ENCODE measurements at places on chromosomes 2 and 18.
A peak's percentile ranks its signal among the peaks of the same experiment; 100 is the strongest.

- peak; percentile 68 for DNase-seq
These were observed 12.8 kb upstream of the IHH start for GRCh38 chr2:219073413-219074129.

- DNase-seq = no peak
These were observed 22.2 kb downstream of the ATAD2B start for GRCh38 chr2:23904692-23905091.

DNA sequence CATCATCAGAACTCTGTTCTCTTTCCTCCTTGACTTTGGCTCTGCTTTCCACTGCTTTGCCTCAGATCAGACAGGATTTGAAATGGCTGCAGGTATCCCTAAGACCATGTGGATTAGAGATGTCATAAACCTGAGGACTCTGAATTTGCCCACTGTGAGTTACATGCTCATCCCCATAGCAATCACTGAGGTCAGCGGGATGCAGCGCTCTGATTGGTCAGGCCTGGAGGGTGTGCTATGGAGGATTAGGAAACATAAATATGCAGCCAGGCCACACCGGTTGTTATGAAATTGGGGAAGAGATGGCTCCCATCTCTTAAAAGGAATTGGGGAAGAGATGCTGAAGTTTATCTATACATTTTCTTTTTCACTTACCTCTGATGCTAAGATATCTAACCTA lies 73.7 kb upstream of the DNAJC10 start:
- peak; percentile 69 for DNase-seq

DNA sequence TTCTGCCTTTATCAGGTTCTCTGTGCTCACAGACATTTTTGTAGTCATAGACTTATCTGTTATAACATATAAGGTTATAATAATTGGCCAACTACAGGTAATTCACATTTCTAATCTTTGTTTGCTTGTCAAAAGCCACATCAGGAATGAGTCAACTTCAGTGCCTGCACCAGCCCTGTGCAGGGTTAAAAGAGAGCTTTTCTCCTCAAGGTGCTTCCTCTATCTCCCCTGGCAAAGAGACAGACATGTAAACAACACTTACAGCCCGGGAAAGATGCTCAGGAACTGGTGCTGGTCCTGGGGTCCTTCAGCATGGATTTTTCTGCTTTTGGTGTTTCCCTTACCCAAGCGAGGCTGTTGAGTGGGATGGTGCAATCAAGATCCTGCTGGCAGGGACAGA lies 7.7 kb upstream of the EHD3 start:
- peak; percentile 43 for DNase-seq

DNA sequence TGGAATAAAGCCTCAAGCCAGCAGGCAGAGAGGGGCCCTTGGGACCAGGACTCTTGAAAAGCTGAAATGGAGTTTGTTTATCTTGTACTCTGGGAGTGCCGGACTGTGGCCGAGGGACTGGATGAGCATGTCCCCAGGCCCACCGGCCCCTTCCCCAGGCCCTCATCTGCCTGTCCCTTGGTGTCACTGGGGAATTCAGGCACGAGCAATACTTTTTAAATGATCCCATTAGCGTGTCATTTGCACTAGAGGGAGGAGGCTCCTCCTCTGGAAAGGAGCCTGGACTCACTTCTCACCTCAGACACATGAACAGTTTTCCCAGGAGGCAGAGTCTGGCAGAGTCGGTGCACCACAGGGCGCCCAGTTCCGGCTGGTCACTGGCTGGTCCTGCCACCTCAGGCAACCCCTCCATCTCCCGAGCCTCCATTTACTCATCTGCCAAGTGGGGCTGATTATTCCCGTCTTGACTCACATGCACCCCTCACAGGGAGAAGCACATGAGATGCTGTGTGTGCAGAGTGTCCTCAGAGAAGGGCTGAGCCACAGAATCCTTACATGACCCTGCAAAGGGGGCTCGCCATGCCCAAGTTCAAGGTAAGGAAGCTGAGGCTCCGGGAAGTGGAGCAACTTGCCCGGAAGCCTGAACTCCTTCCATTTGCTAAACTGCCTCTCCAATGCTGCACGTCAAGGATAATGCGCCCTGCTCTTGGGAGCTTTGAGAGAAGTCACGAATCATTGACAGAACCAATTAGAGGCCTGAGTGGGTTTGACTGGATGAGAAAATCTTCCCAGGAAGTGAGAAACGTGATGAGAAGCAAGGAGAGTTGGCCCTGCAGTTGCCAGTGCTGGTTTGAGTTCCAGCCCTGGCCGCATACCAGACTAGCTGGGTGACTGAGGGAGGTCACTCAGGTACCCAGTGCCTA lies 26.7 kb downstream of the CIB4 start:
- no peak for DNase-seq

DNA sequence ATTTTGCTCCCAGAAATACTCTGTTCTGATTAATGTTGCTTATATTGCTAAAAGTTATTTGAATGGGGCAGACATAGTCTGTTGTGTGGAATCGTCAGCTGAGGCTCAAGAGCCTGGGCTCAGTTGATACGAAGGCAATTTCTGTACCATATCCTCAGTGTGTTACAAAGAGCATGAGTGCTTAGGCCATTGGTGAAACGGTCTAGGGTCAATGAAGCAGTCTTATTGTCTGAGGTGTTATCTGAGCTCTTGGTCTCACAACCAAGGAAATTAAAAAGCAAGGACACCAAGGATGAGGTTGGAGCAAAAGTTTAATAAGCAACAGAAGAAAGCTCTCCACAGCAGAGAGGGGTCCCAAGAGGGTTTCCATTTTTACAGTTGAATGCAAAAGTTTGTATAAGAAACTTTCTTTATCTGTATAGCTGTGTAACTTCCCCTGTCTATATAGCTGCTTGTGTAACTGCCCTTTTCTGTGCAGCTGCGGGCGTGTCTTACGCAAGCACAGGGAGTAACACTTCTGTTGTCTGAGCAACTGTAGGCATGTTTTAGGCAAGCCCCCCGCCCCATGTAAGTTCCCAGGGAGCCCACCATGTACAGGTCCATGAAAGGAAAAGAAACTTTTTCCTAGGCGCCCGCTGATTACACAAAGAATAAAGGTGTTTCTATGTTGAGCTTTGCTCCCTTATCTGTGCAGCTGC lies 40.6 kb upstream of the DSC1 start:
- peak; percentile 68 for DNase-seq

- DNase-seq = no peak
These were observed 278.6 kb downstream of the DSC3 start for GRCh38 chr18:30763902-30764350.

- peak; percentile 65 for DNase-seq
These were observed 19.6 kb upstream of the WDR75 start for GRCh38 chr2:189421644-189422043.

DNA sequence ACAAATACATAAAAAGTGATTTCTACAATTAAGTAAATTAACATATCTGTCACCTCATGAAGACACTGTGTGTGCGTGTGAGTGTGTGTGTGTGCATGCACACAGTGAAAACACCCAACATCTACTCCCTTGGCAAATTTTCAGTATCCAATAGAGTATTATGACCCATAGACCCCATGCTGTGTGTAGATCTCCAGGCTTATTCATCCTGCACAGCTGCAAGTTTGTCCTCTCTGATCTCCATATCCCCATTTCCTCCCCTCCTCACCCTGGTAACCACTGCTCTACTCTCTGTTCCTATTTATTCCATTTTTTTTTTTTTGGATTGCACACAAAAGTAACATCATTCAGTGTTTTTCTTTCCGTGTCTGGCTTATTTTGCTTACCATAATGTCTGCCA lies 391.0 kb downstream of the SOX11 start:
- DNase-seq = no peak

GRCh38 chr2:10977003-10977402 lies 65.3 kb downstream of the KCNF1 start:
- no peak for DNase-seq

GRCh38 chr2:26807788-26808460 lies 22.1 kb downstream of the CENPA start:
- no peak for DNase-seq

DNA sequence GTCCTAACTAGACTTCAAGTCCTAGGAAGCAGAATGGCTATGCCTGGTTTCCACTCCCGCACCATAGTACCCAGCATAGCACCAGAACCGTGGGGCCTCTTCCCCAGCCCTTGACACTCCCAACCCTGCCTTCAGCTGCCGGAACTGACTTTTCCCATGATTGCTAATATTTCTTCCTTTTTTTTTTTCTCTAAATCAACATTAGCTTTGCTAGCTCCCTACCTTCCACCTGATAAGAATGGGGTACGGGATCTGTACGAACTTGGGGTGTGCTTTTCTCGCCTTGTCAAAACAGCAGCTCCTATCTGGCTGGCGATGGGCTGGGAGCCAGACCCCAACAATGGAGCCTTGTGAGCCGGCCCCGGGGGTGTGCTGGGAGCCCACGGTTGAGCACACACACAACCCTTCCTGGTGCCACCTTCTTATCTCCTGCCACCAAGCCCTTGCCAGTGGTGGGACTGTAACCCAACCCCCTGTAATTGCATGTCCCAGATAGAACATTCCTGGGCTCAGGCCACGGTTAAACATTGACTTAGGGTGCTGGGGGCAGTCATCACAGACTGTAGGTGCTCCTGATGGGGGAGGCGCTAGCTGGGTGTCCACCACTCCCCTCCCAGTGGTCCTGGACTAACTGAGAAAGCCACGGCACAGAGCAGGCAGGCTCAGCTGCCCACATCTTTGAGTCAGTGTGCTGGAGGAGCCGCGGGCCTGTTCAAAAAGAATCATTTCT lies 213.0 kb upstream of the HAAO start:
- DNase-seq = no peak

GRCh38 chr18:50297621-50298442 lies 10.3 kb upstream of the CXXC1 start:
- DNase-seq = peak; percentile 65

GRCh38 chr18:45481821-45482220 lies 133.5 kb upstream of the SLC14A2 start:
- no peak for DNase-seq

DNA sequence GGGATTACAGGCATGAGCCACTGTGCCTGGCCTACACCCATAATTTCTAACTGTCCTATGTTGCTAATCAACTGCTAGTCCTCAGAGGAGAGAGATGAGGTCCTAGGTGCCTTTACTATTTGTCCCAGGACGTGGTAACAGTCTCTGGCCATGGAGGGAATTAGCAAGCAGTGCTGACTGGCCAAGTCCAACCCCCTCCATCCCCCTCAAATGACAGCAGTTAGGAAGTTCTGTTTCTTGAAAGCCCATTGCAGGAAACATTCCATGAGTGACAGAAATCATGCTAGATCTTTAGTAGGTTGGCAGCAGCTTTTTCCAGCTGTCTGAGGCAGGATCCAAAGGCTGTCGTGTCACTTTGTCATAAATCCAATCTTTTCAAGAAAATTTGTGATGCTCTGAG lies 55.7 kb upstream of the REL start:
- no peak for DNase-seq

GRCh38 chr18:63997606-63998005 lies 27.7 kb downstream of the SERPINB8 start:
- DNase-seq = peak; percentile 38

- peak; percentile 7 for DNase-seq
These were observed 390.9 kb downstream of the CDH7 start for GRCh38 chr18:66141716-66142115.

GRCh38 chr2:214774108-214774507 lies 35.4 kb downstream of the BARD1 start:
- peak; percentile 60 for DNase-seq

- no peak for DNase-seq
These were observed 135.3 kb downstream of the CTIF start for GRCh38 chr18:48673853-48674721.

DNA sequence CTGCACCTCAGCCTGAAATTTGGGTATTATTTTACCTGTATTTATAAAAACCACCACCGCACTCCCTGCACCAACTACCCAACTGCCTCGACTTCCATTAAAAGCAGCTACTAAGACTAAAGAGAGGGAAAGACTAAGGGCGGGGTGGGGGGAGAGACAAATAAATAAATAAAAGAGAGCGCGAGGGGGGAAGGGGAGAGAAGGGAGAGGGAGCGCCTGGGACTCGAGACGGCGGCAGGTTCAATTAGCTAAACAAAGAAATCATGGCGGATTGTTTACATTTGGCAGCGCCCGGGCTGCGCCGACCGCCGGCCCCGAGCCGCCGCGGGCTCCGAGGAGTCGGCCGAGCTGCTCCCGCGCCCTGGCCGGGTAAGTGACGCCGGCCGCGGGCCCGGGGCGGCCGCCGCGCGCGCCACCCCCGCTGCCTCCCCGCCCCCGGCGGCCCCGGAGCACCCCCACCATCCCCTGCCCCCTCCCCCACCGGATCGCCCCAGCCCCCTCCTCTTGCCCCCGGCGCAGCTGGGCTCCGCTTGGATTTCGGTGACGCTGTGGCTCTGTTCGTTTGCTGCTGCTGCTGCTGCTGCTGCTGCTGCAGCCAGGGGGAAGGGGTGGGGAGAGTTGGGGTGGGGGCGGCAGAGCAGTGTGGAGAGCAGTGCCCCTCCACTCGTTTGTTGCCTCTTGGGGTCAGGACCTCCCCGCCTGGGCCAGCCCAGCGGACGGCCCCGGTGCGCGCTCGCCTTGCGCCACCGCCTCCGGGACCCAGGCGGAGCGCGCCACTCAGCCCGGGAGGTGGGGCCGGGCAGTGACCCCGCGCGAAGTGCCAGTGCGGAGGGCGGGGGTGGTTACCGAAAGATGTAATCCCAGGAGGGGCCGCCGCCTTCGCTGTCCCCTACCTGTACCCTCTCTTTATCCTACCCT lies 187.2 kb upstream of the FANCL start:
- DNase-seq = peak; percentile 14

DNA sequence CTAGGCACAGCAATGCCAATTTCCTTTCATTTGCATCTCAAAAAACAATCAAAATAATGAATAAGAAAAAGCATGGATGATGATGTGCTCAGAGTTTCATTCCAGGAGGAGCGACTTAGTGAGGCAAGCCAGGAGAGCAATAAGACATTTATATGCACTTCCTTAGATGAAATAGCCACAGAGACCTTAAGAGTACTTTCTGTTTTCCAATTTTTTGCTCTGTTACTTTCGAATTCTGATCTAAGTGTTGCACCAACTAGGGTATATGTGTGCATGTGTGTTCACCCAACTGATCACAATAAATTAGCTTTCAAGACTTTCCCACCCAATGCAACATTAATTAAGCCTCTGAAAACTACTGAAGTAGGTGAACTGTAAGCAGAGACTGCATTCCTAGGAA lies 709 bp downstream of the RAB27B start:
- DNase-seq = no peak

DNA sequence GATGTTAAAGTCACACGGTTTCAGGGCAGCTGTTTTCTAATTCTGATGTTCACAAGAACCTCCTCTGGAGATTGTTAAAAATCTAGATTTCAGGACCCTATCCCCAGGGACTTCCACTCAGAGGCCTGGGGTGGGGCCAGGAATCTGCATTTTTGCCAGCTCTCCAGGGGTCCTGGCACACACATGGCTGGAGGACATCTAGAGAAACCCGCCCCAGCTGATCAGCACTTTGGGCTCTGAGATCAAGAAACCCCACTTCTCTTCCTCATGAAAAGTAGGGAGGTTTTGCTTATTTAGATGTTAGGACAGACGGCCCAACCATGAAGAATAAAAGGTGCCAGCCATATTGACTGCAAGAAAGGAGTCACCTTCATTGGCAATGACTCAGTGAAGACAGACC lies 148.8 kb downstream of the TNS1 start:
- no peak for DNase-seq
